ENCODE measurements at places on chromosomes 7 and 10.

- DNase-seq, result no peak
Measured at GRCh38 chr7:13563257-13563656, 426.2 kb downstream of the ETV1 start.

- DNase-seq, result peak; percentile 2
Measured at GRCh38 chr10:14879124-14879927, 660 bp downstream of the SUV39H2 start.

- no peak for DNase-seq
Measured at GRCh38 chr7:919924-920341, 34.5 kb downstream of the ADAP1 start.

DNA sequence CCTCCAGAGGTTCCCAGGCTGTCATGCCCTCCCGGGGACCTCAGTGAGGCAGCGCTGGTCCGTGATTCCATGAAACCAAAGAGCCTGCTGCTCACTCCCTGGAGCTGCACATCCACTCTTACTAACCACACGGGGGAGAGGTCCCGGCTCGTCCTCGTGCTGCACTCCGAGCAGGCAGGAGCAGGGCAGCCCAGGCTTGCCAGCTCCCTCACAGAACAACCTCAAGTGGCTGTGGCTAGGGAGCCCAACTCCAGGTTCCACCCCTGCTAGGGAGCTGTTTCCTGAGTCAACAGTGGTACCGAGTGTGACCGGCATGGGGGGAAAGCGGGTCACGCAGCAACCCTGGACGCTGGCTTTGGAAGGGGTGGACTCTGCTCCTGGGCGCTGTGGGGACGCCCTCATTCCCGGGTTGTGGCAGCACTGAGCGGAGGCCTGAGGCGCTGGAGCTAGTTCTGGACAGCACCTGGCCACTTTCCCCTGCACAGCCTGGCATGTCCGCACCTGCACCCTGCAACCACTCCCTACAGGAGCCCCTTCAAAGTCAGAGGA, 27.9 kb upstream of the PPP2R2D start:
- DNase-seq, result no peak

- DNase-seq, result no peak
Measured at GRCh38 chr7:29457141-29457561, 106.5 kb upstream of the PRR15 start.

DNA sequence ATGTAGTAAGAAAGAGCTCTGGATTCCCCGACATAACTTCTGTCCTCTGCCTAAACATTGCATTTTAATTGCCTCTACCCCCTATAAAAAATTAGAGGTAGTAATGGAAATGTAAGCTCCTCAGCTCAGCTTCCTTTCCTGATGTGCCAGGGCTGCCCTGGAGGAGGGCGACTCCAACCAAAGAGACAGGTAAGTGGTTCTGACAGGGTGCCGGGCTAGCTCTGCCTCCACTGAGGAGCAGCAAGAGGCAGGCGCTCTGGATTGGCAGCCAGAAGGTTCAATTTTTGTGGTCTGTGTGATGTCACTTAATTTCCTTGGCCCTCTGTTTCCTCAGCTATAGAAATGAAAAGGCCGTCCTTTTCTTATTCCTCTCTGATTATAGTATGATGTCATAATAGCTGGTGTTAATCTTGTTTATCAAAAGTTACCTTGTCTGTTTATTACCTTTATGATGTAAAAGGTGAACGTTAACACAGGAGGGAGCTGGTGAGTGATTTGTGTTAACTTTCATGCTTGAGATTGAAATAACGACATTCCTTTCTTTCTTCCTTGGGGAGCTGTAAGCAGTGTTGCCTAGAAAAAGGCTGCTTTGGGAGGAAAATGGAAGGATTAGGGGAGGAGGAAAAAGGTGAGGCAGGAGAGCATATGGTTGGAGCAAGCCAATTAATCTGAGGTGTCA, 51.8 kb downstream of the ANLN start:
- no peak for DNase-seq

GRCh38 chr10:21052709-21053104, 155.6 kb upstream of the NEBL start:
- DNase-seq, result no peak

DNA sequence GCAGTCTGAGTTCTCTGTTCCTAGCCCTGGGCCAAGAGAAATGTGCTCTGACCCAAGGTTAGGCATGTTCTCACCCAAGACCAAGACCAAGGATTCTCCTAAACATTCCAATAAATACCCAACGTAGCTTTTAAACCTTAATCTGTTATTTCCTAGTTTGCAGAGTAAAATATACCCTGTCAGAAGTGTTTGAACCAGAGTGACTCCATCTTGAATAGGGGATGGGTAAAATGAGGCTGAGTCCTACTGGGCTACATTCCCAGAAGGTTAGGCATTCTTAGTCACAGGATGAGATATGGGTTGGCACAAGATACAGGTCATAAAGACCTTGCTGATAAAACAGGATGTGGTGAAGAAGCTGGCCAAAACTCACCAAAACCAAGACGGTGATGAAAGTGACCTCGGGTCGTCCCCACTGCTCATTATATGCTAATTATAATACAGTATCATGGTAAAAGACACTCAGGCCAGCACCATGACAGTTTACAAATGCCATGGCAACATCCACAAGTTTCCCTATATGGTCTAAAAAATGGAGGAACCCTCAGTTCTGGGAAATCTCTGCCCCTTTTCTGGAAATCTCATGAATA, 27.7 kb downstream of the PLXNA4 start:
- no peak for DNase-seq

DNA sequence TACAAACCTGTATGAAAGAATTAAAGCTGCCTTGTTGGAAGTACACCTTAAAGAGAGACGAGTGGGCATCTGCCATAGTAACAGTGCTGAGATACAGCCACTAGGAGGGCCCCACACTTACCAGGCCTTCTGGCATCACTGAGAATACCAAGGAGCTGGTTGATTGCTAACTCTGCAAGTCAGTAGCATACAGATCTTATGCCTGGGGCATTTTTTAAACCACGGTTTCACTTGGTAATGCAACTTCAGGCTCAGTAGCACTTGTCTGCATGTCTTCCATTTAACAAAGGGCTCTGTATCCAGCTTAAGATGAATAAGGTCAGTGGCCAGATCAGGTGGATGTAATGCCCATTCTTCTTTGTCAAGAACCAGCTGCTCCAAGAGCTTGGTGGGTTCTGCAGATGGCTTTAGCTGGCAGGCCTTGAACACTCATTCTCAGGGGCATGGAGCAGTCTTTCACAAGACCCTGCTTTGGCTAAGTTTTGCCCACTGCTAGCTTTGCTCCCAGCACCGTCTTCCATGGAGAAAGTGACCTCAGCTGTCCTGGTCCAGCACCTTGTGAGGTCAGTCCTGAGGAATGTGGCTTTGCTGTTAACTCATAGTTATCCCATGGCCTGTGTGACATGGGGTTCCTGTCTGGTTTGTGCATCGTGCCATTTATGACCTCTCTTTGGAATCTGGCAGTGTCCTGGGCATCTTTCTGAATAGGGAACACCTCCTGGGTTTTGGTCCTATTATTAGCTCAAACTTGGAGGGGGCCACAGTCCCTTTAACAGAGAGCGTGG, 68.1 kb downstream of the BMPER start:
- no peak for DNase-seq

GRCh38 chr7:145092766-145093165, 256.9 kb upstream of the TPK1 start:
- DNase-seq, result peak; percentile 65

GRCh38 chr7:159078193-159078910, 66.3 kb downstream of the VIPR2 start:
- no peak for DNase-seq

- no peak for DNase-seq
Measured at GRCh38 chr10:114616516-114616915, 41.6 kb downstream of the ABLIM1 start.

- no peak for DNase-seq
Measured at GRCh38 chr10:30629653-30630052, at the start of gene LYZL2. Gene LYZL2, minus strand, starts transcription at chr10:30629753. Its CDS starts 2,838 bp downstream, at chr10:30626915.

- peak; percentile 83 for DNase-seq
Measured at GRCh38 chr7:29987811-29988317, 1.7 kb downstream of the SCRN1 start.

DNA sequence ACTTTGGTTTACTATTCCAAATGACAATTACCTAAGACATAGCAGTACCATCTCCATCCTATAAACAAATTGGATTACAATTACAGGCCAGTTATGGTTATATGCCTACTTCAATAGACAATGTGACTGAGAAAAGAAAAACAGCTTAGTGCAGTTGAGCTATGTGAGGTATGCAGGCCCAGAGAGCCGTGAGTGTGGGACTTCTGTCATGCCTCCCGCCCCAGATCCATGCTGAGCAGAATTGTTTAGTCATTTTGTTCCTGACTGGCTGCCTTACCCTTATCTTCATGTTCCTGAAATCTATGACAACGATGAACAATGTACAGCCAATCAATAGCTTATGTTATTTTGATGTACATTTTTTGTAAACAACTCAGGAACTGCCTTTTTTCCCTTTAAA, 21.7 kb downstream of the LARP4B start:
- peak; percentile 30 for DNase-seq

DNA sequence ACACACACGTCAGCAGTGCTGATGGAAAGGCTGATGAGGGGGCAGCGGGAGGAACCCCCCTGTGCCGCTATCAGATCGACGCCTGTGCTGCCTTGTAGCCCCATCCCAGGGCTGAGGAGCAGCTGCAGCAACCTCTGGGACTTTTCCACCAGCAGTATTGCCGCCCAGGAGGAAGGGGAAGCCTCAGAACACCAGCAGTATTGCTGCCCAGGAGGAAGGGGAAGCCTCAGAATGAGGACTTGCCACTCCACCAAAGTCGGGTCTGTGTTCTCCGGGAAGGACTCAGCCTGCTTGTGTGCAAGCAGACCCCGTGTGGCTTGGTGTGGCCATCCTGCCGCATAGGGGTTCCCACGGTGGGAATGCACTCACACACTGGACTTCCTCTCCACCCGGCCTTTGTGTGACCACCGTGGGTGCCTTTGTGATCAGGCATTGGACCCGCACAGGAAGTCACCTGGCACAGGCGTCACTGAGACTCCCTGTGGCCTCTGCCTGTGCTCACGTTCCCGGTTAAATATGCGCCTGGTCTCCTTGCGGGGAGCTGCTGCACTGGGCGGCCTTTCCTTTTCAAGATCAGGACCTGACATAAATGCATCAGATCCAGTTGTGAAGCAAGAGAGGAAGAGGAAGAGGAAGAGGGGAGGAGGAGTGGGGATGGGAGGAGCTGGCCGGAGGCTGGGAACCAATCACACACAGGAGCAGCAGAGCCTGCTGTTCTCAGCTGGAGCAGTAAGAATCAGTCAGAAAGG, 248.5 kb downstream of the DNAJB6 start:
- no peak for DNase-seq

- DNase-seq, result no peak
Measured at GRCh38 chr10:112059220-112059619, 124.3 kb downstream of the GPAM start.

GRCh38 chr7:68556537-68556936, 1041.7 kb upstream of the AUTS2 start:
- DNase-seq, result no peak

- no peak for DNase-seq
Measured at GRCh38 chr10:106714734-106715555, 449.6 kb downstream of the SORCS1 start.

DNA sequence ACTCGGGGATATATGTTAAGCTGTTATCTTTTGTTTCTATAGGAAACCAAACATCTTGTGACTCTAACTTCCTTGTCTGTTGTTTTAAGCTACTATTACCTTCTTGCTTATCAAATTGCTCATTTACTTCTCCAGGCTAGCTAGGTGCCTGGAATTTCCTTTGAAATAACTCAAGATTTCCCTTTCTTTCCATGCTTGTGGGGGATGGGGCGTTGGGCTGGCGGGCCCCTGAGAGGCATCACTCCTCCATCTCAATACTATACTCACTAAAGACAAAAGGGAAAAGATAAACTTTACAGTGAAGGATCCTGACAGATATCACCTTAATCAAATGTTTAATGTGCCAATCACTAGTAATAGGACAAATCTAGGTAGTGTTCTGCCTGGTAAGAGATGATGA, 34.7 kb upstream of the MYO3A start:
- no peak for DNase-seq

DNA sequence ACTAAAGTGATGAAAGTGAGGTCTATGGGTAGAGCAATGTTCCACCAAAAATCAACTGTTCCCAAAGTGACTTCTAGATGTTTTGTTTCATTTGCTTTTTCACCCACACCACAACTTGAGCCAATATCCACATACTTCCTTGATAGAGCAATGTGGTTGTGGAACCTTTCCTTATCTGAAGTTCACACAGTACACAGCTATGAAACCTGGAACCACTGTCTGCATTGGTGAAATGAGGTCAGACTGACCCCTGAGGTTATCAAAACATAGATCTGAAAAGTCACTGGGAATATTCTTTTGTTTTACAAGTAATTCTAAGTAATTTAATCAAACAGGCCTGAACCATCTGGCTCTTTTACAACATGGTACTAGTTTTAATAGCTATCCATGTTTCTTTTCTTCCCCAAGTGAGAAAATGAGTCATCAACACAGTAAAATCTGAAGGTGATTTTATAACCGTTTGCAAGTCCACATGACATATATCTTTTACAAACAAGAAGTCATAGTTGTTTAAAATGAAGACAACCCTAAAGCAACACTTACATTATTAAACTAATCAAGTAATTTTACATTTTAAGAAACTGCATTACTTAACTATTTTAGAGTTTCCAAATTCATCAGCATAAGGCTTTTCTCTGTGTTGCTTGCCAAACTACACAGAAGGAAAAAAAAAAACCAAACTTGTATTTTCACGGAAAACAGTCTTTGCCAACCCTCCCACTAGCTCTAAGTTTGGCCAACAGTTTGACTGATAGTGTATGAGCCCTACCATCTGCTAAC, 80.3 kb downstream of the LRRC17 start:
- DNase-seq, result peak; percentile 95

GRCh38 chr7:114645451-114645850, 230.8 kb downstream of the FOXP2 start:
- DNase-seq, result no peak

- DNase-seq, result no peak
Measured at GRCh38 chr7:68504716-68505115, 1093.6 kb upstream of the AUTS2 start.

- DNase-seq, result no peak
Measured at GRCh38 chr10:123577921-123578461, 88.2 kb upstream of the GPR26 start.

DNA sequence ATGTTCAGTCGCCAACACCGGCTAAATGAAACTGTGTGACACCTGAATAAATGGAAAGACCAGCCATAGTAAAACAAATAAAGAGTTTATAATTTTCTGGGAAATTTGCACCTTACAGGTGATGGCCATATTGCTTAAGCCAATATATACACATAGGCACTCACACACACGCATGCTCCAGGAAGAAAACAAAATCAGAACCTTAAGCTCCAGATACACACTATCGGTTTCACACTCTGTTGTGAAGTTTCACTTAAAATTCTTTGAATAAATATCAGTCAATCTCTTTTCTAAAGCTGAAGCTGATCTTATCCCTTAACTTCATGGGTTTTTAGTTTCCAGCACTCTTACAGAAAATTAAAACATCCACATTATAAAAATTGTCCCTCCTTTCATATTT, 226.7 kb upstream of the MDFIC start:
- no peak for DNase-seq
